Cardiac ventricle fibroblast (primary cell): ENCODE measurements at places on chromosomes 5 and 9. TPM values are rescaled to one million over a fixed set of nuclear protein-coding genes. Genes with fewer than 3 reads are reported as not detected.

The TXNDC8 gene
- total RNA-seq: not detected in 2 replicates

The FOXI1 gene
- not detected in 2 replicates for total RNA-seq

The NAIP gene
- 2.9 and 4.4 TPM in 2 replicates for total RNA-seq

The SOHLH1 gene
- not detected in 2 replicates for total RNA-seq

The BARHL1 gene
- not detected in 2 replicates for total RNA-seq

The SAPCD2 gene
- total RNA-seq: 0.34 and 0.75 TPM in 2 replicates

The TMEM267 gene
- 10.0 and 20.2 TPM in 2 replicates for total RNA-seq

The PTAR1 gene
- 26.1 and 30.7 TPM in 2 replicates for total RNA-seq

The PFN3 gene
- total RNA-seq: not detected in 2 replicates

The ECM2 gene
- total RNA-seq: 39.1 and 50.1 TPM in 2 replicates

The RC3H2 gene
- total RNA-seq: 24.6 and 25.1 TPM in 2 replicates

The IRX2 gene
- 0.25 and 0.44 TPM in 2 replicates for total RNA-seq

The MSX2 gene
- total RNA-seq: 4.4 and 7.0 TPM in 2 replicates

The DMGDH gene
- 1.1 and 2.2 TPM in 2 replicates for total RNA-seq

The PLEKHG4B gene
- total RNA-seq: not detected in 2 replicates

The PCDHGB3 gene
- 3.2 and 3.8 TPM in 2 replicates for total RNA-seq

The PPP3R2 gene
- total RNA-seq: not detected in 2 replicates

The PCDHA3 gene
- 0.10 and 0.25 TPM in 2 replicates for total RNA-seq
